Left renal pelvis (tissue), 4 donors: ENCODE measurements at places on chromosomes 6 and 20. TPM values are rescaled to one million over a fixed set of nuclear protein-coding genes. Genes with fewer than 3 reads are reported as not detected.

GRCh38 chr6:23477586-23477985 lies 648.4 kb upstream of the NRSN1 start:
- DNase-seq = no peak

- no peak for DNase-seq
Measured at GRCh38 chr6:154989448-154989847, 5.7 kb upstream of the TIAM2 start.

DNA sequence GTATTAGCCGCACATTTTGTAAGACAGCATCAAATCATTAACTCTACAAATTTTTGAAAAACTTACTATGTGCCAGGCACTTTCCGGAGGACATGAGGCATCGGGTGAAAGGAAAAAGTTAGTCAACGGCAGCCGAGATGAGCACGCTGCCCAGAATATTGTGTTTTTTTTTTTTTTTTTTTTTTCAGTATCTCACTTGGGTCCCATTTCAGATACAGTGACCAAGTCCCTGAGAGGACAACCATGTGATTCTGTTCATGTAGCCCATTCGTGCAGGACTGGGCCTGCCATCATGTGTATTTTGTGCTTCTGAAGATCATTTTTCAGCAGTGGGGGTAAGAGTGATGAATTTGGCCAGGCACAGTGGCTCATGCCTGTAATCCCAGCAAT lies 1.3 kb downstream of the SLA2 start:
- DNase-seq = no peak

TBXT gene
- not detected for polyA plus RNA-seq

- no peak for DNase-seq
Measured at GRCh38 chr6:4606821-4607704, 169.1 kb upstream of the CDYL start.

- no peak for DNase-seq
Measured at GRCh38 chr6:109002051-109002697, 92.5 kb downstream of the SESN1 start.

LRRN4 gene
- 5.5 TPM for polyA plus RNA-seq

DNA sequence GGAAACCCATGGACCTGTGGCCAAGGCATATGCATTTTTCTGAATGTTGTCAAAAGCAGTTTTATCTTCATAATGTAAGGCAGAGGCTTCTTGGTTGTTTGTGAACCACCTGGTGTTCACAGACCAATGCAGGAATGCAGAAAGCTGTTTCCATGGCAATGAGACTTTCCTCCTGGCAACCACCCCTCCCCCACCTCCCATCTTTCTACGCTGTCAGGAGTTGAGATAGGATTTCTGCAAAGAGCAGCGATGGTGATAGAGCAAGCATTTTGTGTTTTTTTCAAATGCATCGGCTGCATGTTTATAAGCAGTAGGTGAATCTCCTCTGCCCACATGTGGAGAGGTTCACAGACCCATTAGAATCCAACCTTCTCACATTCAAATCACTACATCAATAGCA lies 114.1 kb upstream of the SMLR1 start:
- no peak for DNase-seq

DNA sequence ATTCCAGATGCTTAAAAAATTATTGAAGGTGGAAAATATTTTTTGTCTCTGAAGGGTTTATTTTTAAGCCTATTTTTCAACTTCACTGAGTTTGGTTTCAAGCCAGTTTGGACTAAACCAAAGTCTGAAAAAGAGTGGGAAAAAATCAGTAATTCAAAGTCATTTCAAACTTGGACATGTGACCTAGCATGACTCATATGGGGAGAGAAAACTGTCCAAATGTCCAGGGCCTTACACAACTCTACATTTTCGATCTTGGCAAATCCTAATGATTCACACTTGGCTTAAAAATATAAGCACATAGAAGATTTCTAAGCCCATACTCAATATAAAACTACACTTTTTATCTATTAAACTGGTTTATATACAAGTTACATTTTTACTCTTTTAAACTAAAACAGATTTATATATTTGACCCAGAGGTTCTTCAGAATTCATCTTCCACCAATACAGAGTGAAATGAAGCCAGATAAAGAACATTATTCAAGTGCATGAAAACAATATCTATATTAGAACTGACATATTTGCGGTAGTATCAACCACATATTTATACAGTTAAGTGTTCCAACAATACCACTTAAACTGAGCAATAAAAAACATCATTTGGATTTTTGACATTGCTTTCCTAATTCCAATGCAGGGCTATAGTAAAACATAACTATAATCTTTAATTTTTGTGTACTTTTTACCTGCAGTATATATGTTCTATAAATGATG lies 110.3 kb upstream of the TCF21 start:
- no peak for DNase-seq

MOXD1 gene
- polyA plus RNA-seq = 481 TPM
